ENCODE measurements at places on chromosomes 4 and X.

DNA sequence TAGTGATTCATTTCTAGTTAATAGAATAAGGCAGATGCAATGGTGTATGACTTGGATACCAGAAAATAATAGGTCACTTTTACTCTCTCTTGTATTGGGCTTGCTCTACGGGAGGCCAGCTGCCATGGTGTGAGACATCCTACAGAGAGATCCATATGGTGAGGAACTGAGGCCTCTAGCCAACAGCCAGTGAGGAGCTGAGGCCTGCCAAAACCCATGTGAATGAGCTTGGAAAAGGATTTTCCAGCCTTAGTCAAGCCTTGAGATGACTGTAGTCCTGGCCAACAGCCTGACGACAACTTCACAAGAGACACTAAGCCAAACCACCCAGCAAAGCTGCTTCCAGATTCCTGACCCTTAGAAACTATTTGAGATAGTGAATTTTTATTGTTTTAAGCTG lies 1300.2 kb downstream of the RAPGEF2 start:
- no peak for DNase-seq

- DNase-seq = no peak
Observed at GRCh38 chr4:65600656-65601055, 69.6 kb downstream of the EPHA5 start.

DNA sequence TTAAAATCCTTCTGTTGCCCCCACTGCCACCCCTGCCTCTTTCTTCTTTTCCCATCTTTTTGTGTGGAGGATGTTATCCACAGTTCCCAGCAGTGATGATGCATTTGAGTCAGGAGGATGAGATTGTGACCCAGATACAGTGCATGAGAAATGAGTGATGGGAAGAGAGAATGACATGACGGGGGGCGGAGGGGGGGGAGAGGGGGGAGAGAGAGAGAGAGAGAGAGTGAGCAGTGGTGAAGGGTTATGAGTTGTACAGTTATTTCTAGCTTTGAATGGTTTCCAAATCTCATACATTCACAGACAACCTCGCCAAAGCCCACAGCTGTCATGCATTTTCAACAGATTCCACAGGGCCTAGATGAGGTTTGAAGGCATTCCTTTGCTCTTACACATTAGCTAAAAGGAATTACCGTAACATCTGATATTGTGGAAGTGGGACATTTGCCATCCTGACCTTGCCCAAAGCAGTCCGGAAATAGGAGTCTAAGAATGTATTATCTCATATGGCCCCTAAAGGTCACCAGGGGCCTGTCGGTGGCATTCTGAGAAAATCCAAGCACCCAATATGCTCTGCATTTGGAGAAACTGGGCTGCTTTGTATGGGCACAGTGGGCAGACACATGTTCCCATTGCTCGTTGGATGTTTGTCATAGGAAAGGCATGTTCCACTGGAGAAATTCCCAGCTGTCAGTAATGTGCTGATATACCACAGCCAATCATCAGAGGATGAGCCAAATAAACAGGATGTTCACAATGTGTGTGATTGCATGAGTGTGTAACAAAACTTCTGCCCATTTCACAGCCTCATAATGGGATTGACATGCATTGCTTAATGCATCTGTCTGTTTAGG lies 435.8 kb downstream of the SPRY1 start:
- DNase-seq = no peak

GRCh38 chr4:153731239-153731638 lies 28.6 kb downstream of the RNF175 start:
- DNase-seq = no peak

- peak; percentile 12 for DNase-seq
Observed at GRCh38 chr4:7043284-7044136, at the start of gene TADA2B. TSS of gene TADA2B (plus strand) at chr4:7043372. CDS start at chr4:7043580, 208 bp downstream.

DNA sequence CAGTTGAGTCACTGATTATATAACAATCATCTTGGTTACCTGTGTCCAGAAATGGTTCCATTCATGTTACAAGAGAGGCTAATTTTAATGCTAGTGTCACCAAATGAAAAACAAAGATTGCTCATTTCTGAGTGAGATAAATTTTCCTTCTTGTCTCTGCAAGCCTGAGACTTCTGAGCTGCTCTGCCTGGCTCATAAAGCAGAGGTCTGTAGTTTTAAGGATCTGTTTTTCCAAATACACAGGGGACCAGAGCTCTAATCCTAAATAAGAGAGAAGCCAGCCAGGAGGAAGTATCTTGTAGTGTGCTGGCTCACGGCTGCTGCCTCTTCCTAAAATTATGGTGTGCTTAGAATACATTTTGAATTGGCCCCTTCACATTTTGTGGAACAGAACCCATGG lies 42.6 kb downstream of the CLDN34 start:
- no peak for DNase-seq

GRCh38 chr4:152920768-152921167 lies 15.4 kb upstream of the FHDC1 start:
- no peak for DNase-seq

DNA sequence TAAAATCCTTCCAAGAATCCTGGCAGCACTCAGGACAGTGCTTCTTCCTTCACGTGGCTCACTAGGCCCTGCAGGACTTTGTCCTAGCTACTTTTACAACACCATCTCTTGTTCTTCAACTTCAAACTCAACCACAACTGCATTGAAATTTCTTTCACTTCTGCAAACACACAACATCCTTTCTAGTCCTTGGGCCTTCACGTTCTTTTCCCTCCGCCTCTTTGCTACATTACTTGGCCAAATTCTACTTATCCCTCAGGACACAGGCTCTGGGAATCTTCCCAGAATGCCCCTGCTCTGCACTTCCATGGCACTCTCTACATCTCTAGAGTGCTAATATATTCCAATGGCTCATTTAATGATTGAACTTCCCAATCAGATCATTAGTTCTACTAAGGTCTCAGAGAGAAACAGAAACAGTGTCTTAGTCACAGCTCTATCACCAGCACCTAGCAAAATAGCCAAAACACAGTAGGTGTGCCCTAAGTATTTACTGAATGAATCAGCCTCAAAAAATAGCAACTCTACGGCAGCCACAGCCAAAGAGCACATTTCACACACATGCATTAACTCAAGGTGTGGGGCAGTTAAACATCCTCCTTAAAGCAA lies 73.3 kb downstream of the MANBA start:
- DNase-seq = no peak

- DNase-seq = no peak
Observed at GRCh38 chrX:63561425-63561824, 210.3 kb upstream of the SPIN4 start.

DNA sequence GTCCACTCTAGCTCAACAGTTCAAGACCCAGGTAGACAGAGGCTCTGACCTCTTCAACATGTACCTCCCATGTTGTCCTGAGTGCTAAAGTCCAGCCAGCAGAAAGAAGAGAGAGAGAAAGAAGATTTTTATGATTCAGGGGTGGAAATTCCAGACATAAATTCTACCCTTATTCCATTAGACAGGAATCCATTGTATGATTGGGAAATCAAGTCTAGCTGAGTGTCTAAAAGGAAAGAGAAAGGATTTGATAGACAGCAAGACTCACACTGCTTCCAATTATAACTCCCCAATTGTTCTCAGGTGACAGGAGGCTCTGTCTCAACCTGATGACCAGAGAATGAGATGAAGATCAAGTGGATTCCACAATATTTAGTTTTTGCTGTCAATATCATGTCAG lies 27.9 kb upstream of the PGM2 start:
- no peak for DNase-seq

GRCh38 chr4:25722964-25723363 lies 67.3 kb downstream of the SLC34A2 start:
- no peak for DNase-seq

DNA sequence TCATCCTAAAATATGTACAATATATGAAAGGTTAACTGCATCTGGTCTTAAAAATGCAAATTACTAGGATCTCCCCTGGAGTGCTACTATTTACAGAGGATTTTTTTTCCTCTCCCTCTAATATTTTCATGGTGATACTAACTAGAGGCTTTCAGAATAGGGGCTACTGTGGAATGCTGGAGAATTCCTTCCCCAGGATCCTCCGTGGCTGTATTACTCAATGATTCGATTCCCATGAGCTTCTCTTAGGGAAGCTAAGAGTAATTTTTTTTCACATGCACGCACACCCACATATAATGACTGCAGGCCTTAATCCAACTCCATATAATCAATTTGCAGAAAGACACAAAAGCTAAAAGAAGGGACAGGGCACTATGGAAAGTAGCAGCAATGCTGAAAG lies 184.7 kb downstream of the ARHGAP6 start:
- no peak for DNase-seq

DNA sequence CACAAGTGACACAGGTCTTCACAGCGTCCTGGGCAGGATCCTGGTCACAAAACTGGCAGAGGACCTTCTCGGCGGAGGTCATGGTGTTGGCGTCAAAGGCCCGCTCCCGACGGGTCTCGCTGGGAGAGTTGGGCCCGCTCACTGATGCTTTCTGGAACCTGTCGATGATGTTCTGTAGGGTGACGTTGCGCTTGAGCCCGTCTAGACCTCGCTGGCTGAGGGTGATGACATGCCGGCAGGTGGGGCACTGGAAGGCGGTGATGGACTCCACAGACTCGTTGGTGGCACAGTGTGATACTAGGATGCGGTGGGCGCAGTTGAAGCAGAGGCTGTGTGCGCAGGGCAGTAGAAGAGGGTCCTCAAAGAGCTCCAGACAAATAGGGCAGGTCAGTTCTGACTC lies 53.2 kb downstream of the MID1 start:
- no peak for DNase-seq

DNA sequence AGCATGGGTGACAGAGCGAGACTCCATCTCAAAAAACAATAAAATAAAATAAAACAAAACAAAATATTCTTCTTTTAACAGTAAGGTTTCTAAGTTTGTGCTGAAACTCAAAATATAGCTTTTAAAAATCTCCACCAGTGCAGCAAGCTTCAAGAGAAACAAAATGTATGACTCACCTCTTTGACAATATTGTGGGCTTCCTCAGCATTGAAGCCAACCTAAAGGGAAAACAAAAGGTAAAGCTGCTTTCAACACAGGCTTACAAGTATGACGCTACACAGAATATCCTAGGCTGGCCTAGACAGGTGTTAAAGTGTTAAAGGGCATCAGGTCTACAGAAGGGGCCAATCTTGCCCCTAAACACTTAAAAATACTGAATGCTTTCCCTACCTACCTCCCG lies 1.2 kb downstream of the DYNLT3 start:
- DNase-seq = no peak

GRCh38 chrX:143788265-143788664 lies 67.7 kb upstream of the SPANXN2 start:
- DNase-seq = no peak

DNA sequence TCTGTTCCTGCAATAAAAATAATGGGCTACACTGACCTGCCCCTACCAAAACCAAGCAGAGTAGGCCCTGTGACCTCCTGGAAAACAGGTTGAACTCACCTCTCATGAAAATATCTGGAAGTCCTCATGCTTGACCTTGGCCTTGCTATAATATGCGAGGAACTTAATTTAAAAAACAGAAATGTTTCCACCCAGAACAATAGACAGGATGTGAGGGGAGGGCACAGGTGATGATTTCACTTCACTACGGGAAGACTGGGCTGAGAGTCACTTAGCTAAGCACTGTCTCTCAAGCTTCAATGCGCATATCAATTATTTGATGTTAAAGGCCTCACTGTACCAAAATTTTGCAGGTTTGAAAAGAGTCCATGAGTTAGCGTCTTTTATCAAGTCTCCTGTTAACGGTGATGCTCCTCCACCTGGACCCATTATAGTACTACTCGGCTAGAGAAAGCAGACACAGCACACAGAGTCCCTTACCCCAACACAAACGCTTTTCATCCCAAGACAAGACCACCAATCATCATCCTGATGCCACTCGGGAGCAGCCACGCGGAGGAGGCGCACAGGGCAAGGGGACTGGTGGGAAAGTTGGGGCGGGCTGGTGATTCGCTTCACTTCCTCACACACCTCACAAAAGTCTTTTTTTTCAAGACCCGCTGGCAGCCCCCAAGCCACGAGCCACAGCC lies 25.9 kb downstream of the ZNF721 start:
- DNase-seq = no peak

DNA sequence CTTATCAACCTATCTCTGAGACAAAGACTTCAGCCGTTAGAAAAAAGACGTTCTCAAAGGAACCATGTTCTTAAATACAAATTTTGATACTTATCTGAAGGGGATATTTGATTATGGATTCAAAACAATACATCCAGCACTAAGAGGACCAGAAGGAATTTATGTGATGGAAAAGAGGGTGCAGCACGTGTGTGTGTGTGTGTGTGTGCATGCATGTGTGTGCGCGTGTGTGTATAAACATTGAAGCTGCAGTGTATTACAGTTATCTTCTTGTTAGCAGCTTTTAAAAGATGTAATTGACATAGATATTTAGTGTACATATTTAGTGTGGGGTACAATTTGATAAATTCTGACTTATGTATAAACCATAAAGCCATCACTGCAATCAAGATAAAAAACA lies 44.9 kb downstream of the ANK2 start:
- DNase-seq = no peak

- no peak for DNase-seq
Observed at GRCh38 chr4:96639932-96640331, 800.0 kb downstream of the PDHA2 start.

- DNase-seq = no peak
Observed at GRCh38 chr4:53586121-53586816, 5.0 kb downstream of the LNX1 start.

- no peak for DNase-seq
Observed at GRCh38 chrX:28843817-28844216, 256.6 kb downstream of the IL1RAPL1 start.

- no peak for DNase-seq
Observed at GRCh38 chrX:1649621-1650020, 34.8 kb downstream of the ASMT start.

DNA sequence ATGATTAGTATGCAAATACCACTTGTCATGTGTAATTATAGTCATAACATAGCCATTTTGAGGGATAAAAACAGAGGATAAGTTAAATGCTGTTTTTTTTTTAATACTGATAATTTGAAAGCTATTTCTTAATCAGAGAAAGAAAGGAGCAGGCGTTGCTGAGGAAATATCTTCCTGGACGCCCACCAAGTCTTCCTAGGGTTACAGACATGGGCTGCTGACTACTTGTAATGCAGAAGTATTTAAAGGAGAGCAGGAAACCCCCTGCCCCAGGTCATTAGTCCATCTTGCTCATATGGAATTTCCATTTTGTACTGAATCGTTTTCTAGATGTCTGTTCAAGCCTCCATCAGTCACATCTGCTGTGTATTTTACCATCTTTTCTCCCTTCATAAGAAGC lies 176.2 kb downstream of the ADGRL3 start:
- DNase-seq = no peak

DNA sequence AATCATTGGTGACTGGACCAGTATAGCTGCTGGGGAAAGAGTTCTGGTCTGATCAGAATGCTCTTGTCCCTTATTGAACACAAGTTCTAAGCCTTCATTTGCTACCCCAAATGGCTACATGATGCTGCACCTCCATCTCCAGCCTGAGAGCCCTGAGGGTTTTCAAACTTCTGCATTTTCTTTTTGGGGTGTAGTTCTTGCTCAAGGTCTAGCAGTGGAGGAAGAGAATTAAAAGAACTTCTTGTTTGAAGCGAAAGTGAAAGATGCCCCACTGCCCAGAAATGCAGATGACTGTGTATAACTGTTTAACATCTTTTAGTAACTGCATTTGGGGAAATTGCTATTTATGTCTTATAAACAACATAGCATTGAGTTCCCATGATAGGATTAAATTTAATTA lies 38.5 kb downstream of the LAMTOR3 start:
- DNase-seq = no peak

GRCh38 chrX:39212456-39212855 lies 411.2 kb downstream of the MID1IP1 start:
- no peak for DNase-seq

GRCh38 chrX:17818726-17819125 lies 42.4 kb downstream of the RAI2 start:
- DNase-seq = no peak

Measured in stimulated activated CD8-positive, alpha-beta memory T cell treated with anti-CD3 and anti-CD28 coated beads, Interleukin-4, amount 100 ng/mL, for 4 hours (primary cell).